Natural killer cell (primary cell): ENCODE measurements at places on chromosomes 2 and 18. TPM values are rescaled to one million over a fixed set of nuclear protein-coding genes. Genes with fewer than 3 reads are reported as not detected.
A peak's percentile ranks its signal among the peaks of the same experiment; 100 is the strongest.

Gene TRAPPC8
- total RNA-seq = 51.2 TPM

- DNase-seq = peak; percentile 69
Measured at GRCh38 chr2:239035361-239035814, 187.5 kb downstream of the TWIST2 start.

GRCh38 chr2:231133365-231134099 lies 8.7 kb upstream of the HTR2B start:
- no peak for DNase-seq

GRCh38 chr2:10891390-10891789 lies 20.3 kb upstream of the KCNF1 start:
- no peak for DNase-seq

GRCh38 chr18:1585881-1586488 lies 681.3 kb downstream of the ADCYAP1 start:
- no peak for DNase-seq
